ENCODE measurements at places on chromosomes 5 and 9.

DNA sequence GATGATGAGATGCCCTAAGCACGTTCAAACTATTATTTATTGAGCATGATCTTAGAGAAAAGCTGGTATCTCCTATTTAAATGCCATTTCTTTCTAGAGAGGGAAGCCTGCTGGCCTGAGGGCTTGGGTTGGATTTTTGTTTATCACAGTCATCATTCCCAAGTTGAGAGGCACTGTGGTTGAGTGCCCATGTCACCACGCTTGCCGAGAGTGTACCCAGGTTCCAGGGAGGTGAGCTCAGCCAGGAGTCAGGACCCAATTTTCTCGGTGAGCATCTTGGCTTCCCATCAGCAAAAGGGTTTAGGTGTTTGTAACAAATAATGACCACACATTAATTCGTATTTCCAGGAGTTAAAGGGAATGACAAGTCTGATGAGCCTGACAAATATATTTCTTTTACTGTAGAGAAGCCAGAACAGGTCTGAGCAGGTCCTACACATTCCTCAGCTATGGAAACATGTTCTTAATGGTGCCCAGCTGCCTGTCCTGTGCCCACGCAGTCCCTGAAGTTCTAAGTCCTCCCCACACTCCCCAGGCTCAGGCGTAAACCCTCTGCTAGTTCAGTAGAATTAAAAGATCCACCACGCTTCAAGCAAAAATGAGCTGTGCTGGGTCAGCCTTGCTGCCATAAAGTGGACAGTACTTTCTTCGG lies 258.9 kb upstream of the IRX2 start:
- H3K27me3 ChIP-seq = peaks cover under 1% of the 10 kb centered on the region
- no peak overlapping the region for H3K4me3 ChIP-seq
- no peak overlapping the region for H3K27ac ChIP-seq
- no peaks in the 10 kb centered on the region for H3K4me1 ChIP-seq
- no peaks in the 10 kb centered on the region for H3K36me3 ChIP-seq

- no peak overlapping the region for H3K4me3 ChIP-seq
- no peaks in the 10 kb centered on the region for H3K27me3 ChIP-seq
- H3K27ac ChIP-seq = no peak overlapping the region
- no peaks in the 10 kb centered on the region for H3K4me1 ChIP-seq
- DNase-seq = no peak
Measured at GRCh38 chr5:161369022-161369421, 177.5 kb downstream of the GABRB2 start.

- H3K4me1 ChIP-seq = no peaks in the 10 kb centered on the region
- H3K27ac ChIP-seq = no peak overlapping the region
- H3K27me3 ChIP-seq = no peaks in the 10 kb centered on the region
- H3K36me3 ChIP-seq = no peaks in the 10 kb centered on the region
- no peak overlapping the region for H3K4me3 ChIP-seq
- DNase-seq = no peak
Measured at GRCh38 chr5:87103616-87104287, 163.9 kb upstream of the RASA1 start.

DNA sequence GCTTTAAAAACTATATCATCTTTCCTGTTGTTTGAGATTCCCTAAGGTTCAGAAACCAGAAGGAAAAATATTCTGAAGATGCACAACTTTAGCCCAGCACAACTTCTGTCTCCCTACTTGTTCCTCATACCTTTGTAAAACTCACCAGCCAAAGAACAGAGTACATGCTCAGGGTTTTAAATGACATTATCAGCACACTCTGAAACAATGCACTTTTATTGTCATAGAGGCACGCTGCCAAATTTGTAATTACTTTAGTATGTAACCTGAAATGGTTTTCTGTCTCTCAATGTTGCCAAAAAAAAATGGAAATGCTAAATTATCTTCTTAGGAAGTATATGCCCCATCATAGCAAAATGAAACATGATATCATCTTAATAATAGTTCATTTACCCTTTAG lies 383.6 kb upstream of the CDH6 start:
- no peak for DNase-seq
- peaks cover 13% of the 10 kb centered on the region for H3K27me3 ChIP-seq

GRCh38 chr5:43376496-43377140 lies 35.6 kb downstream of the CCL28 start:
- no peak for DNase-seq
- H3K27ac ChIP-seq = no peak overlapping the region

- H3K4me1 ChIP-seq = no peaks in the 10 kb centered on the region
- H3K36me3 ChIP-seq = no peaks in the 10 kb centered on the region
- no peak overlapping the region for H3K27ac ChIP-seq
- no peaks in the 10 kb centered on the region for H3K27me3 ChIP-seq
- no peak for DNase-seq
Measured at GRCh38 chr5:53001541-53001940, 12.4 kb downstream of the ITGA2 start.

- H3K4me1 ChIP-seq = no peaks in the 10 kb centered on the region
- H3K27me3 ChIP-seq = peaks cover 1% of the 10 kb centered on the region
- no peak overlapping the region for H3K4me3 ChIP-seq
Measured at GRCh38 chr9:70197216-70198044, 61.3 kb upstream of the SMC5 start.

DNA sequence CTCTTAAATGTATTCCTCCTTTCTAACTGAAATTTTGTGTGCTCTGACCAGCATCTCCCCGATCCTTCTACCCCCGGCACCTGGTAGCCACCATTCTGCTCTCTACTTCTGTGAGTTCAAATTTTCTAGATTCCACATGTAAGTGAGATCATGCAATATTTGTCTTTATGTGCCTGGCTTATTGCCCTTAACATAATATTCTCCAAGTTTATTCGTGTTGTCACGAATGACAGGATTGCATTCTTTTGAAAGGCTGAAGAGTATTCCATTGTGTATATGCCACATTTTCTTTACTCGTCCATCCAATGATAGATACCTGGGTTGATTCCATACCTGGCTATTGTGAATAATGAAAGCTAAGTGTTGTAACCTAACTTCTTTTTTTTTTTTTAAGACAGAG lies 29.0 kb downstream of the FBXL7 start:
- H3K27me3 ChIP-seq = no peaks in the 10 kb centered on the region
- peaks cover 19% of the 10 kb centered on the region for H3K4me1 ChIP-seq
- no peak overlapping the region for H3K27ac ChIP-seq
- H3K36me3 ChIP-seq = peaks cover 5% of the 10 kb centered on the region

DNA sequence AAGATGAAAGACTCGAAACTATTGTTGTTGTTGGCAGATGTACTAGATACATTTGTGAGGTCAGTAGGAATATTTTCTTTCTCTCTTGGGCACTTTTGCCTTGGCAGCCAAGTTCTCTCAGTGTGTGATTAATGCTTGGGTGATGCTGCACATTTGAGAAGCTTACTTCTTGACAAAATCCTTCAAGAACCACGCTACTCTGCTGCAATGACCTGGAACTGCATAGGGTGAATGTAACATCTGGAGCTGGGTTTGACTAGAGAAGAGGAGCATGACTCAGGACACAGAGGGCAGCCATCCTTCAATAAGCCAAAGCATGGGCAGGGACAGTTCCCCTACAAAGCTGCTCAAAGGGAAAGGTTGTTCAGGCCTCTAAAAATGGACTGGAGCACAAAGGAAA lies 75.5 kb upstream of the PUM3 start:
- H3K27ac ChIP-seq = no peak overlapping the region
- H3K27me3 ChIP-seq = no peaks in the 10 kb centered on the region
- peaks cover 11% of the 10 kb centered on the region for H3K4me1 ChIP-seq
- H3K36me3 ChIP-seq = no peaks in the 10 kb centered on the region
- no peak for DNase-seq

DNA sequence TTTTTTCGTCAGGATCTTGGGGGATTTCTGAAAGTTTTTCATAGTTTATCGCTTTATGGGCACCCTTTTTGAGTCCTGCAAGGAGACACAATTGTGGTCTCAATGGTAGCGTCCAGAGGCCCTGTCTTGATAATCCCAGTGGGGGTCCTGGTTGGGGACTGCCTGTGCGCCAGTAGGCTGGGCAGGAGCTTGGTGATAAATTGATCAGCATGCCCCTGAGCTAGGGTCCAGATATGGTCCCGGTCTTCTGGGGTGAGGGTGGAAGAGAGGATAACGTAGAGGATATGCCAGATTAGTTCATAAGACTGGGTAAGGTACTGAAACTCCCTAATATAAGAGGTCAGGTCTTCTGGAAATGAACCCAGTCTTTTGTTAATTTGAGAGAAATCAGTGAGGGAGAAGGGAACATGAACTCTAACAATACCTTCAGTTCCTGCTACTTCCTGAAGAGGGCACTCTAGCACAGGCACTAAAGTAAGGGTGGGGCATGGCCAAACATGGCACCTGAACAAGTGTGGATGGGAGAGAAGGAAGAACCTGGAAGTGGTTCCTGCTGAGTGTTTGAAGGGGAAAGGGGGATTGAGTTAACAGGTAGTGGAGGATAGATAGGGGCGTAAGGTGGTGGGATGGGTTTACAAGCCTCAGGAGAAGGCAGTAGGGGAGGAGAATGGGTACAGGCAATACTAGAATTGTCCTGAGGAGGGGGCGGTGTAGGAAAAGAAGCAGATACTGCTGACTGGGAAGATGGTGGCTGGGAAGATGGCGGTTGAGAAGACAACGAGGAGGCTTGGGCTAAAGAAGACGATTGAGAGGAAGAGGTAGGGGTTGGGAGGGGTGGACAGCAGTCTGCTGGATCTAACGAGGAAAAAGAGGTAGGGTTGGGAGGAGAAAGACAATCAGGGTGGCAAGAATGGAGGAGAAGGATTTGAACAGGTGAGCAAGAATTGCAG lies 33.8 kb upstream of the ANXA2R start:
- peaks cover 22% of the 10 kb centered on the region for H3K36me3 ChIP-seq
- no peak for DNase-seq
- H3K27ac ChIP-seq = no peak overlapping the region
- peaks cover 7% of the 10 kb centered on the region for H3K4me1 ChIP-seq
- H3K4me3 ChIP-seq = no peak overlapping the region

- DNase-seq = no peak
- no peak overlapping the region for H3K4me3 ChIP-seq
- no peak overlapping the region for H3K27ac ChIP-seq
- H3K4me1 ChIP-seq = peaks cover 3% of the 10 kb centered on the region
- H3K27me3 ChIP-seq = no peaks in the 10 kb centered on the region
Measured at GRCh38 chr5:59134471-59135163, 551.7 kb downstream of the RAB3C start.

- H3K27me3 ChIP-seq = no peaks in the 10 kb centered on the region
- H3K4me1 ChIP-seq = peaks cover 7% of the 10 kb centered on the region
- H3K36me3 ChIP-seq = peaks cover 4% of the 10 kb centered on the region
- no peak overlapping the region for H3K27ac ChIP-seq
Measured at GRCh38 chr5:5593391-5593790, 170.9 kb downstream of the ICE1 start.

DNA sequence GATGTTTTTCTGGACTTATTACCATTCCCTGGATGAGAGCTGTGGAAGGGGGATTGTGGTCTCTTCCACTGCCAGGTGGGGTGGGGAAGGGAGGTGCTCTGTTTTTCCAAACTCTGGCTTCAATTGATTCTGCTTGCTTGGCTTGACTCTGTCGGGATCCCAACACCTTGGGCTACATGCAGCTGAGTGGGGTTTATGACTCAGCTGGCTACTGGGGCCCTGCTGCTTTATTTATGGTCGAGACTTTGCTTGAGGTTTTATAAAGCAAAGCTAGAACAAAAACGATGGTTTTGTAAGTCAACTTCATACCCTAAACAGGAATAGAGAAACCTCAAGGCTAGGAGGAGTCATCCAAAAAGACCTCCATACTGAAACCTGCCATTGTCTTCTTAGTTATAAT lies 76.3 kb downstream of the AOPEP start:
- no peak for DNase-seq
- peaks cover 40% of the 10 kb centered on the region for H3K4me1 ChIP-seq
- no peak overlapping the region for H3K27ac ChIP-seq
- H3K4me3 ChIP-seq = no peak overlapping the region

- no peaks in the 10 kb centered on the region for H3K4me1 ChIP-seq
- H3K27ac ChIP-seq = no peak overlapping the region
- H3K4me3 ChIP-seq = no peak overlapping the region
- peaks cover 3% of the 10 kb centered on the region for H3K27me3 ChIP-seq
- H3K36me3 ChIP-seq = no peaks in the 10 kb centered on the region
Measured at GRCh38 chr9:120197605-120198004, 382.4 kb downstream of the CDK5RAP2 start.

DNA sequence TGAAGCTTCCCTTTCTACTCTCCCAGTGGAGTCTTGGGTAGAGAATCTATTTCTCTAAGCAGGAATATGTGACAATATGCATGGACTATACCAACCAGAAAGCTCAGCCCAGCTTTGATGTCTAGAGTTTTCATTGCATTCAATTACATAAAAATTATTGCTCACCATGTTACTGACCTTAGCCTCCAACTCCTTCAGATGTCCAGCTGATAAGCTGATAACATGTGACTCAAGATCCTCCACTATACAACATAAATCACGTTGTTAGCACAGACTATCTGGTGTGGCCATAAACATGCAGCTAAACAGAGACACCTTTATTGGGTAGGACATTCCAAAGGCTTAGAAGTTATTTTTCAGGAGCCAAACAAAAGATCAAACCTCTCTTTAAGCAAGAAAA lies 1168.2 kb downstream of the CDH12 start:
- H3K36me3 ChIP-seq = no peaks in the 10 kb centered on the region
- no peak overlapping the region for H3K4me3 ChIP-seq
- H3K4me1 ChIP-seq = no peaks in the 10 kb centered on the region
- H3K27ac ChIP-seq = no peak overlapping the region
- DNase-seq = no peak
- H3K27me3 ChIP-seq = no peaks in the 10 kb centered on the region

DNA sequence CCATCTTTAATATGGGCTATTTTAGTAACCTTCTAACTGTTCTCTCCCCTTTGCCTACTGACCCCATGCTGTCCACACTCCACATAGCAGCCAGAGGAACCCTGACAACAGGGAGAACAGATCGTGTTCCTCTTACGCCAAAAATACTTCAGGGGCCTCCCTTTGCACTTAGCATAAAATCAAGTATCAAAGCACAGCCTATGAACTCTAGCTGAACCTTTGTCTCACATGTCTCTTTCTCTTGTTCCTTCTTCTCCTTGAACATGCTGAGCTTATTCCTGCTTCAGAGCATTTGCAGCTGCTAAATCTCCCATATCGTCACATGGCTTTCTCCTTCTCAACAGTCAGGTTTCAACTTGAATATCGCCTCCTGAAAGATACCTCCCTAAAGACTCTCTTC lies 698.8 kb upstream of the C9orf72 start:
- no peak overlapping the region for H3K4me3 ChIP-seq
- H3K27me3 ChIP-seq = no peaks in the 10 kb centered on the region
- H3K36me3 ChIP-seq = no peaks in the 10 kb centered on the region
- no peak overlapping the region for H3K27ac ChIP-seq
- no peaks in the 10 kb centered on the region for H3K4me1 ChIP-seq

- no peaks in the 10 kb centered on the region for H3K36me3 ChIP-seq
- no peak overlapping the region for H3K4me3 ChIP-seq
- no peak for DNase-seq
Measured at GRCh38 chr5:92003806-92004205, 620.7 kb upstream of the ARRDC3 start.

- H3K27me3 ChIP-seq = peaks cover 2% of the 10 kb centered on the region
- peaks cover 23% of the 10 kb centered on the region for H3K4me1 ChIP-seq
- no peak for DNase-seq
- no peak overlapping the region for H3K4me3 ChIP-seq
- no peak overlapping the region for H3K27ac ChIP-seq
Measured at GRCh38 chr5:116301110-116301509, 216.3 kb downstream of the COMMD10 start.

Data from glutamatergic neuron (in vitro differentiated cells).